ENCODE measurements at places on chromosomes 6 and 20.

- no peak for DNase-seq
Observed at GRCh38 chr6:116812051-116812650, 16.7 kb downstream of the GPRC6A start.

GRCh38 chr20:17177341-17177740 is 49.5 kb upstream of the PCSK2 start:
- DNase-seq = no peak

DNA sequence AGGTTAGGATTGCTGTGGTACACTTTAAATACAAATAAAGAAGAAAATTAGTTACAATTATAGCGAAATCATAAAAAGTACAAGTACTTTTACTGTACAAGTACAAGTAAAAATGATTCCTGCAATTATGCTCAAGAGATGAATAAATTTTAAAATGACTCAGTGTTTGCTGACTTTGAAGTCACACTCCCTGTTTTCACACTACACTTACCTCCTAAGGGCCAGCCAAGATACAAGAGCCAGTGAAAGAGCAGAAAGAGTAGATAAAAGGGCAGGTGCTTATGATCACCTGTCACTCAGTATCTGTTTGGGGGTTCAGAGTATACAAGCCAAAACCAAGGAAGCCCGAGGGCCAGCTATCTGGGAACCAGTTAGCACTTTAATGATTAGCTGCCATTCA is 41.0 kb upstream of the COL21A1 start:
- DNase-seq = no peak

GRCh38 chr6:170473301-170473717 is 79.8 kb downstream of the PSMB1 start:
- DNase-seq = no peak

DNA sequence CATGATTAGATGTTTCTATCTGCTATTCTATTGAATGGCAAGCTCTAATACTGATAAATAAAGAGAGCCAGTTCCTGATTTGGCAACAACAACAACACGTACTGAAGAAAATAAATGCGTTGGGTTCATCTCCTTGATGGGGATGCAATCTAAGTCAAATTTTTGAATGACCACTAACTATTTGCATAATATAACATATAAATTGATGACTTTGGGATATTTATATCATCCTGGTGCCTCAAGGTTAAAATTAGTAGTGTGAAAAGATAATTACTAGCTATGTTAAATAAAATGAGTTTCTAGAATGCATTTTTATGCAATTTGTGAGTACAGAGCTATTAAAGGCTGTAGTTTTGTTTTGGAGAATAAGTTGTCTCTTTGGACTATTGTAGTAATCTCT is 896.4 kb downstream of the KIF16B start:
- no peak for DNase-seq

DNA sequence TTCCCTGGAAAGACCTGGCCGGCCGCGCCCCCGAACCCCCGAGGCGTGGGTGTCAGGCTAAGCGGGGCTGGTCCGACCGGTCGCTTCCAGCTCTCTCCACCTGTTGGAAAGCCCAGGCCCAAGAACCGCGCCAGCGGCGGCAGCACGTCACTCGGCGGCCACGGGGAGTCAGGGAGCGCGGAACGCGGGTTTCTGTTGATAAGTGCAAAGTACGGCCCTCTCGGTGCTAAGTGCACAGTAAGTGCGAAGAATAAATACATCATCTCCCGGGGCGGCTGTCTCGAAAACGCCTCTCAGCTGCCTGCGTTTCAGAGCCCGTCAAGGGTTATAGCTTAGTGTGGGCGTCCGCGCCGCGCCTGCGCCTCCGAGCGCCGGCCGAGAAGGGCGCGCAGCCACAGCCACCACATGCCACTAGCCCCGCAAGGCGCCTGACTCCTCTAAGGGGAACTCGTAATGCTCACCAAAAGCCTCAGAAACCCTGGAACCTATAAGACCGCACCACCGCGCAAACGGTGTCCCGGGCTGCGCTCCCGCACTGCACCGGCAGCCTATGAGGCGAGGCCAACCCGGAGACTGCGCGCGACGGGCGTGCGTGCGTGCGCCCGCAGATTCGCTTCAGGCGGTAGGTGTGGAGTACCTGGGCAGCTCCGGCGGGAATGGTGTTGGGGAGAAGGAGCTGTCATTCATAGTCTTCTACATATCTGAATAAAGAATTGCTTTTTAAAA is 9.2 kb upstream of the TBX18 start:
- DNase-seq = no peak

- DNase-seq = no peak
Observed at GRCh38 chr6:2149361-2150006, 95.9 kb downstream of the GMDS start.
